ENCODE measurements at places on chromosomes 6 and 20.

DNA sequence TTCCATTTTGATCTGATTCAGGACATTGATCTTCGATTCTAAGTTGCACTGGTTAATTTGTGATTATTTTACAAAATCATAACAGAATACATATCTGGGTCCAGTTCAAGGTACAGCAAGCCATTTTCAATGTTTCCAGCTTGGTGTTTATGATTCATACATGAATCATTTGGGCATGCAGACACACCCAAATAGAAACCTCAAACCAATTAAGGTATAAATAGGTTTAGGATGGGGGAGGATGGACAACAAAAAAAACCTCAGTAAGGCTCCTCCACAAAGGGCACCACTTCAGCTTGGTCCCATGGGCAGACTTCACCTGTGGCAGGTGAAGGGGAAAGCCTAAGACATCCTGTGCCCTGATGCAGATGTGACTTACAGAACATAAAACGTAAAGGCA, 192.7 kb downstream of the KHDC1L start:
- ATAC-seq: no peak

- peak; percentile 19 for ATAC-seq
Observed at GRCh38 chr6:149235130-149235561, 82.4 kb upstream of the TAB2 start.

- no peak for ATAC-seq
Observed at GRCh38 chr20:62202676-62203377, 17.3 kb downstream of the HRH3 start.

- ATAC-seq: no peak
Observed at GRCh38 chr6:11876934-11877433, 98.4 kb upstream of the ADTRP start.

DNA sequence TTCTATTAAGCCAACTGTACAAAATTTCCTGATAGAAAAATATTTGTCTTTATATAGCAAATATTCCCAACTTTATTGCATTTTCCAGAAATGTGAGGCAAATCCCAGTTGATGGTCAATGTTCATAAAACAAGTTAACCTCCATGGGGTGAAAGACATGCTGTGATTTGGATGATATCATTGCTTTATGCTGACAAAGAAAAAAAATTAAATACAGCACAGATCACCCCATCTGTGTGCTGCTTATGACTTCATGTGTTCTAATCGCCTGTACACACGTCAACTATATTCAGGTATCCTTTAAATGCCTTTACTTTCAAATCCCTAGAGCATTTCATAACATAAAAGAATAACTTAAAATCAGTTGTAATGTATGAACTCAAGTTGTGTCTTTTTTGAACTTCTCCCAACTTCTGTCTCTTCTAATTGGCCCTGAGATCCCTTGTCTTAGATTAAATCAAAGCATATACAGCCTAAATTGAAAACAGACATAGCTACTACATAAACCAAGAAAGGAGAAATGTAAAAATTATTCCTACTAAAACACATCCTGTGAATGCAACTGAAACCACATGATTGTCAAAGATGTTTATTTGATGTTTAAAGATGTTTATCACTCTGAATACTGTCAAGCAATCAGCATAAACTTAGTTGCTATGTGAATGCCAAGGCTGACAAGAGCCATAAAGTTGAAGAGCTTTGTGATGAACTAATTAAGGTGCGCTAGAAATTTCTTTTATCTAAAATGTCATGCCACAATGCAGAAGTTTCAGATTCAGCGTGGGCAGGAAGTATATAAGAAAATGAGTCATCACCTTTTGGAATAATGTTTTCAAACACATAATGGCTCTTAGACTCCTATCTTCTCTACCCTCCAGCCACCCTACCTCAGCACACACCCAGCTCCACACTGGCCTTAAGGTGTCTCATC, 68.7 kb downstream of the FILIP1 start:
- no peak for ATAC-seq

DNA sequence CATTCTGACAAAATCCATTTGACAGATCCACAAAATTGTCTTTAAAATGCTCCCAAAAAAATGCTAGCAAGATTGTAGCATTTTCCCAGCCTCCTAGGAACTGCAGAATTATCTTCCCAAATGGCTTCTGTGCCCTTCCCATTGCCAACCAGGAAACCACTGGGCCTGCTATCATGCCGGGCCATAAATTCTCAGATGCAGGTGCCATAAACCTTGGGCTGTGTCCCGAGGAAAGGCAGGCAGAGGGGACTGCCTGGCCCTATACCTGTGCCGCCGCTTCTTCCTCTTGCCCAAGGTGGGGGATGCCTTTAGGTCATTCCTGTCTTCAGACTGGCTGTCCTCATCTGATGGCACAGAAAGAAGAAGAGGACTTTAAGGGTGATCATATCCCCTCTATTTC, 2.8 kb downstream of the VSX1 start:
- ATAC-seq: no peak

DNA sequence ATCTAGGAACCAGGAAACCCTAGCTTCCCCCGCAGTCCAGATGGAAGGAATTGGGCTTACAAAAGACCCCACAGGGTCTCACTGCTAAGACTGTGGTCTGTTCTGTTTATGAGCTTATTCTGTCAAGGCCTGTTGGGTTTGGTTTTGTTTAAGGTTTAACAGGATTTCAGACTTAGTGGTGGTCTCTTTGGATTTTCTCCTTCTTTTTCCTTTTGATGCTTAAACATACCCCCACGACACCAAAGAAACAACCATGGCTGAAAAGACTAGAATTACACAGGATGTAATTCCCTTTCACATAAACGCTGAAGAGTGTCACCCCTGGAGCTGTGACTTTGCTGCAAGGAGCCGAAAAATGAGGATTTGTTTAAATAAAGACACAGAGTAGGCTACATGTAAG, 408.6 kb downstream of the PREX1 start:
- ATAC-seq: no peak

GRCh38 chr20:34301587-34302311, 1.4 kb downstream of the AHCY start:
- no peak for ATAC-seq

DNA sequence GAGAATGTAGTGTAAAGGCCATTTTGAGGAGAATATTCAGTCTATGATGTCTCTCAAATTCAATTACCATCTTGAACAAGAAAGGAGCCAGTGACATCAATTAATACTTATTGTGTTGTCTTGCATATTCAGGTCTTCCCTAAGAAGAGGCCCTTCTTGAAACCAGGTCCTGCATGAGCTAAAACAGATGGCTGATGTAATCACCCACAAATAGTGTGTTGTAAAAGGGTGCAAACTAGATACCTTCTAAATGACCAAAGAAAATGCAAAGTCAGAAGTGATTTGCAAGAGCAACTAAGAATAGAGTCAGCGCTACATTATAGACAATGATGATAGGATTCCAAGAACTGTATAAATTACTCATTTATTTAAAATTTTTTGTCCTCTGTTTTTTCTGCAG, 97.0 kb downstream of the BTBD3 start:
- no peak for ATAC-seq

- no peak for ATAC-seq
Observed at GRCh38 chr6:130765181-130765727, 62.0 kb upstream of the SMLR1 start.

DNA sequence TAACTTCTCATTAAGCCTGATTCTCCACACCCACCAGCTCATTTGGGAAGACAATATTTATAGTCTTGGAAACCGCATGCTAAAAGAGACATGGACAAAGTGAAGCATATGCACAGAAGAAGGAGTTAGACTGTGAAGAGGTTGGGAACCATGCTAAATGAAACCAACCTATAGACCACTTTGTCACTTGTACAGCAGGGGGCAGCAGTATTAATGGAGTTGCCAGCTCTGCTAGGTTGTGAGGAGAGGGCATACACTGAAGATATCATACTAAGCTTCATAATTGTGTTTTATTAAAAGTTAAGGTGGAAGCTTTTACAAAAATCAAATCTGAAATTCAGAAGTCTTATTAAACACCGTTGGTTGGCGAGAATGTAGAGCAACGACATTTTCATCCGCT, 38.3 kb upstream of the HMGCLL1 start:
- ATAC-seq: no peak

- ATAC-seq: no peak
Observed at GRCh38 chr20:61562897-61563504, 310.9 kb downstream of the CDH4 start.

GRCh38 chr6:45074439-45074838, 253.7 kb upstream of the RUNX2 start:
- ATAC-seq: no peak

GRCh38 chr6:84350397-84350796, 123.0 kb upstream of the CEP162 start:
- ATAC-seq: no peak

DNA sequence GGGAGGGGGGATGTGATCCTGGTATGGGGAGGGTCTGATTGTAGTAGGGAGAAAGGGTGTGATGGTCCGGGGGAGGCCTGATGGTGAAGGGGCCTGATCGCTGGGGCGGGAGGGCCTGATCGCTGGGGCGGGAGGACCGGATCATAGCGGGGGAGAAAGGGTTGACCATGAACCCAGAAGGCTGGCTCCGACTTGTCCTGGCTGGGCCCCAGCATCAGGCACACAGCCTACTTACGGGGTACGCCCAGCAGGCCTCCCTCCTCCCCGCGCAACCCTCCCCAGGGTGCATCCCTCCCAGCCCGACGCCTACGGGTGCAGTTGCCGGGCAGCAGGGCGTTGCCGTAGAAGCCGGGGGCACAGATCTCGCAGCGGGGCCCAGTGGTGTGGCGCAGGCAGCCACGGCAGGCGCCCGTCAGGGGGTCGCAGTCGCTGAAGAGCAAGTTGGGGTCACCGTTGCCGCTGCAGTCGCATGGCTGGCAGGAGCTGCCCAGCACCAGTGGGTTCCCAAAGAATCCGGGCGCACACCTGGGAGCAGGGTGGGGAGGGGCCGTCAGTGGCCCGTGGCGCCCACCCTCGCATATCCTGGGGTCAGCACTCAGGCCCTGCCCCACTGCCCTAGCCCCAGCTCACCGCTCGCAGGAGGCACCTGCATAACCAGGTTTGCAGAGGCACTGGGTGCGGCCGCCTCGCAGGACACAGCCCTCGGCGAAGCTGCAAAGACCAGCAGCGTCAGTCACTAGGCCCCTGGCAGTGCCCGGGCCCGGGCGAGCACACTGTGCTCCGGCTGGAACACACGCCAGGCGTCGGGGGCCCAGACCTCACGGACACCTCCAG, 20.6 kb downstream of the ADRM1 start:
- no peak for ATAC-seq

- ATAC-seq: no peak
Observed at GRCh38 chr20:32437391-32438074, 79.4 kb downstream of the ASXL1 start.

DNA sequence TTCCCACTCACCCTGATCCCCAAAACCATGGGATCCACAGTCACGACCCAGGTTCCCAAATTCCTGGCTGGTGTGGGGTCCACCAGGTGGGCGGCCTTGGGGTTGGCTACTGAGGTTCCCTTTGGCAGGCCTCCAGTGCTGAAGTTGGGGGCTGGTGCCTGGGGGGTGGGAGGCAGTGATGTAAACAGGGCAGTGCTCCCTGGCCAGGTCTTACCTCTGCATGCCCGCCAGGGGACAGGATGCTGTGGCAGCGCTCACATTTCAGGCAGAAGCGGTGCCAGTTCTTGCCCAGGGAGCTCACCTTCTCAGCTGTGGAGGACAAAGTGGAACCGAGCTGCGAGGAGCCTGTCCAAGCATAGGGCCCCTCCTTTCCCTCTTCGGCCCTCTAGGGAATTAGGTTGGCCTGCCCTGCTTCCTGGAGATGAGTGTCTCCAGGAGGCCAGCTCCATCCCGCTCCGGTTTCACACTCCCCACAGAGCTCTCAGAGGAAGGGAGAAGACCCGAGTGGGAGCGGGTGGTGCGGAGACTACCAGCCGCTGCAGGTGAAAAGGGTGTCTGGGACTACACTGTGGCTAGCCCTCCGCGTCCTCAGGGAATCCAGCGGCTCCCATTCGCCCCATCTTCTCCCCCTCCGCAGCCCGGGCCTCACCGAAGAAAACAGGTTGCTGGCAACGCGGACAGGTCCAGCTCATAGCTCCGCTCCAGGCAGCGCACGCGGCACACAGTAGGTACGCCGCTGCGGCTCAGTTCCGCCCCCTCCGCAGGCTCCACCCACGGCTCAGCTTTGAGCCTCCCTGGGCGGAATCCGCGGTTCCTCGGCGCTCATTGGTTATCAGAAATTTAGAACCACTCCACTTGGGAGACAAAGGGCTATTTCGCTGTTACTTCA, at the start of gene CRIP3:
TSS of gene CRIP3 (minus strand) at position 726 of the 889 bp plus-strand sequence. CDS start at position 692, 34 bp downstream.
- peak; percentile 70 for ATAC-seq

DNA sequence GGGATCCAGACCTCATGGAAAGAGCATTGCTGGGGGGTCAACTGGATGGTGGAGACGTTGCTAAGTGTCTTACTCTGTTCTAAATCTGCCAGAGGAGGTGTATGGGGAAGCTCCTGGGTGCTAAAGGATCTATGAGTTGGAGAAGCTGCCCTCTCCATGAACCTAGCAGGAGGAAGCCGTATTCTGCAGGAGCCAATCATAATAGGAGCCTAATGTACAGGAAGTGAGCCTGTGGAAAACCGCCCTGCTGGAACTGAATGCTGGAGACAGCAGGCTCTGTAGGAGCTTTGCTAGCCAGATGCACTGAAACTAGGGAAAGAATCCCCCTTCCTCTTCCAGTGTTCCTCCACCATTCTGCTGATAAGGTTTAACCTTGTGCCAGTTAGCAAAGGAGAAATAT, 10.9 kb downstream of the CASP8AP2 start:
- ATAC-seq: peak; percentile 53

GRCh38 chr20:24721891-24722568, 227.0 kb upstream of the CST7 start:
- ATAC-seq: no peak

DNA sequence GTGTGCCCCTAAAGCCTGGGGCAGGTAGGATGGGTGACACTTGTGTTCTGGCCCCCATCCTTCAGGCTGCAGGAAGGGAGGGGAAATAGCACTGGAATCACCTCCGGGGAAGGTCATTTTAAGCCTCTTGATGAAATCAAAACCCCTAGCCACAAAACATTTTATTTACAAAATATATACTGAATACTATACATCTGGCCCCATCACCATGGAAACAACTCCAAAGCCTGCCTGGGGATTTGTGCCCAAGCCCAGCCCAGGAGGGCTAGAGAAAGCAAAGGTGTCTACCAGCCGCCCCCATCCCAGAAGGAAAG, 2.6 kb downstream of the SMIM29 start:
- no peak for ATAC-seq

- ATAC-seq: no peak
Observed at GRCh38 chr6:75497994-75498393, 4.4 kb upstream of the FILIP1 start.

DNA sequence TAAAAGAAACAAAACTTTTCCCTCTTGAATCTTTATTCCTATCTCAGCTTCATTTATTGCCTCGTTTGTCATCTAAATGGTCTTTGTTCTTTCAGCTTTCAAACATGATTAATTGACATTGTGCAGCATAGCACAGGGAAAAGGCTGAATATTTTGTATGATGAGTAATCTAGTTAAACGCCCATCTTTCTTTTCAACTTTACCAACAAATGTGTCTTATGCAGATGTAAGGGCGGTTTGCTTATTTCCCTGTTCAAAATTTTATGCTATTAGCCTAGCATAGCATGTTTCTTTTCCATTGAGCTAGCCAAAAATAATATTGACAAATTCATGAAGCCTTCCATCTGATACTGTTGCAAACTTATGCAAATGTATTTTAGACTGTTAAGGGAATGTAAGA, 176.4 kb upstream of the AKAP12 start:
- no peak for ATAC-seq
